ENCODE measurements at places on chromosomes 1 and 21.

DNA sequence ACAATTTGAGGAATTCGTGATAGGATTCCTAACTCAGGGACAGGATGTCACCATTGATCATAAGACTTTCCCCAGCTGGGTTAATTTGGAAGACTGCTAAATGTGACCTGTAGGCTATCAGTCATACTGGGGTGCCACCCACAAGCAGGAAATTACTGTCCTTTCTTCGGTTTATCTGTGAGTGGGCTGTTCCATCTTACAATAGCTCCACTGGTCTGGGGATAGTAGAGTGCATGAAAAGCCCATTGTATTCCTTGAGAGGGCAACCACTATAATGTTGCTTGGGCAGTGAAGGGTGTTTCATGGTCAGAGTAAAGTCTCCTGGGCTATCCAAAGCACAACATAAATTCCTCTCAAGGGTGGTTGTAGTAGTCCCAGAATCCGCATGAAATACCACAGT is 1523.0 kb upstream of the B3GALT2 start:
- no peak for DNase-seq

- peak; percentile 48 for DNase-seq
These were observed 10.8 kb downstream of the SLC37A1 start for GRCh38 chr21:42524341-42525028.

DNA sequence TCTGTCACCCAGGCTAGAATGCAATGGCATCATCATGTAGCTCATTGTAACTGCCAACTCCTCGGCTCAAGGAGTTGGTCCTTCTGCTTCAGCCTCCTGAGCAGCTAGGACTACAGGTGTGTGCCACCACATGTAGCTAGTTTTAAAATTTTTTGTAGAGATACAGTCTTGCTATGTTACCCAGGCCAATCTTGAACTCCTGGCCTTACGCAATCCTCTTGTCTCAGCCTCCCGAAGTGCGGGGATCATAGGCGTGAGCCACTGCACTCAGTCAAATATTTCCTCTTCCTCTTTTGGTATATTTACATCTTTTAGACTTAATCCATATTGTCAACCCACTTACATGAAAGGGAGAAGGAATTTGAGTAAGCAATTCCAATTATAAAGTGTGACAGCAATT is 121.1 kb downstream of the EVI5 start:
- DNase-seq: peak; percentile 29

DNA sequence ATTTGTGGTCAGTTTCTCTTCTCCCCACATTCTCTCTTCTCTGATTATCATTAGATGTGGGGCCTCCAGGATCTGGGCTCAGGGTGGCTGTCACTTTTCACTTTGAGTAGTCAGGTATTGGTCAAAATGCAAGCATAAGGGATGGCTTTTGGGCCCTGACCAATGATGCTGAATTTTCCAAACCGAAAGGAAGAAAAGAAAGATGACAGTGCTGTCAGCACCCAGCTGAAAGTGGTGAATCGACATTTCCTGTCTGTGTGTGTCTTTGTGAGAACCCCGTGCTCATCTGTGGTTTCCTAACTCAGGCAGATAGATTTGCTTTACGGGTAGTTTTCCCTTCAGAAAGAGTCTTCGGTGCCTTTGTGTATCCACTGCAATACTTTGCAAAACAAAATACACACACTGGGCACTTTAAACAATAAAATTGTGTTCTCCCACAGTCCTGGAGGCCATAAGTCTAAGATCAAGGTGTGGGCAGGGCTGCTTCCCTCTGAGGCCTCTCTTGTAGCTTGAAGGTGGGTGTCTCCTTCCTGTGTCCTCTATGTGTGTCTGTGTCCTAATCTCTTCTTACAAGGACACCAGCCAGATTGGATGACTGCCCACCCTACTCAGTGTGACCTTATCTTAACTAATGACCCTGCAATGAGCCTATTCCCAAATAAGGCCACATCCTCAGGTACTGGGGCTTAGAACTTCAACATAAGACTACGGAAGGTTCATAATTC is 274.8 kb upstream of the AJAP1 start:
- DNase-seq: no peak

DNA sequence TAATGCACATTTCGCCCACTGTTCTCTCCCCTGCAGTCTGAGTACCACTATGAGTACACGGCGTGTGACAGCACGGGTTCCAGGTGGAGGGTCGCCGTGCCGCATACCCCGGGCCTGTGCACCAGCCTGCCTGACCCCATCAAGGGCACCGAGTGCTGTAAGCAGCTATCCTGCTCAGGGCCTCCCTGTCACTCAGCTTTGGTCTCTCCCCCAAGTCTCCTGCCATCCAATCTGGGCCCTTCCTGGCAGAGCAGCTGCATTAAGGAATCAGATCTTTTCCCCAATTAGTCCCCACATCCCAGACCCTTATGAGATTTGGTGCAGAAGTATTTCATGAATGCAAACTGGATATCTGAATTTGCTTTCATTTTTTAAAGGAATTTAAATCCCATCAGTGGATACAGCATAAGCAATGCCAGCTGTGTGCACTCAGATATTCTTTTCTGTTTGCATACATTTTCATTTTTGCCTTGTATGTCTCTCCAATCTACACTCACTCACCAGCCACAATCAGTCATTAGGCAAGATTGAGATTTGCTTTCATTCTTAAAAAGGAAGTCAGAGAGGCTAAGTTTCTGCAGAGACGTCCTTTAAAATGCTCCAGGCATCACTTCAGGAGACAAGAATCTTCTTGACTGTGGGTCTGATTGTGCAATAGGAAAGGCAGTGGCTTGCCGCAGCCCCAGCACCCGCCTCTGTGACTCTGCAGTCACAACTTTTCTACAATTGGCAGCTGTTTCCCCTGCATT is 48.1 kb downstream of the ELAPOR1 start:
- peak; percentile 92 for DNase-seq

- peak; percentile 46 for DNase-seq
These were observed at the start of gene ADGRB2 for GRCh38 chr1:31764312-31765040. Gene ADGRB2, minus strand, starts transcription at chr1:31764340. Its CDS starts 7,119 bp downstream, at chr1:31757221.

- DNase-seq: no peak
These were observed 87.1 kb downstream of the NDUFS5 start for GRCh38 chr1:39113109-39113743.

DNA sequence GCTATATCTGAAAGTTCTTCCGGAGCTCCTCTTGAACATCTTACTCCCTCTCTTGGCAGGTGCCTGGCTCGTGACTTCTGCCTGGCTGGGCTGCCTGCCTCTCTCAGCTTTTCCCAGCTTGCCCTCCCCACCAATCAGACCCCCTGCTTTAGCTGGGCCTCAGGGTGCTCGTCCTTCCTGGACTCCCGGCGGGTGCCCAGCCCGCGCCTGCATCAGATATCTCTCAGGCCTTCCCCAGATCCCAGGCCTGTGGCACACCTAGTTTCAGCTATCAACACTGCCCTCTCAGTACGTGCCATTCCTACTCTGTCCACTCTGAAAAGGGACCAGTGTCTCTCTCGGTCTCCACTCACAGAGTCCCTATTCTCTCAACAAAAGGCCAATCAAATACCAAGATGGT is 96.5 kb upstream of the CLDN14 start:
- no peak for DNase-seq

GRCh38 chr1:19448491-19449439 is 36.6 kb downstream of the CAPZB start:
- no peak for DNase-seq

GRCh38 chr1:198903203-198903602 is 264.4 kb downstream of the PTPRC start:
- DNase-seq: no peak

DNA sequence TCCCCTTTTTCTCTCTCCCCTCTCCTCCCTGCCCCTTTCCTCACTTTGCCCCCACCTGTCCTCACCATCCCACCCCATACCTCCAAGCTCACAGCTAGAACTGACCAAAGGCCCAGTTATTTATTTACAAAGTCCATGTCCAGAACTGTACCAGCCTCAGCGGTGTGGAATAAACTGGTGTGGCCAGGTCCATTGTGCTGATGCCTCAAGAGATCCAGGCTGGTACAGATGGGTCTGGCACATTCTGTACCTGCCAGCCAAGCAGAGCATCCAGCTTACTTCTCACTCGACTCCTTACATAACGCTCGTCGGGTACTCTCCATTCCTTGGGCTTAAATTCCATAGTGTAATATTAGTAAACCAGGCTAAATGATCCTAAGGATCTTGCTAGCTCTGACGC is 11.8 kb downstream of the PDZK1IP1 start:
- no peak for DNase-seq

DNA sequence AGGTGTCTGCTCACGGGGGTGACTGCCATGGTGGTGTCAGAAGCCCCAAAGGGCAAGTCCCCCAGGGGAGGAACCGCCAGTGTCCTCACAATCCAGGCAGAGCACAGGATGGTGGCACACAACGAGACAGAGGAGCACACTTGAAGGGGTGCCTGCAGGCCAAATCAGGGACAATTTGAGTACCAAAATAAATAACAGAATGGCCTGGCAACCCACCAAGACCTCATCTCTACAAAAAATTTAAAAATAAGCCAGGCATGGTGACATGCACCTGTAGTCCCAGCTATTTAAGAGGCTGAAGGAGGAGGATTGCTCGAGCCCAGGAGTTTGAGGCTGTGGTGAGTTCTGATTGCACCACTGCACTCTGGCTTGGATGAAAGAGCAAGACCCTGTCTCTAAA is 38.2 kb downstream of the TIAM1 start:
- no peak for DNase-seq

- no peak for DNase-seq
These were observed 594.3 kb downstream of the KIF26B start for GRCh38 chr1:245749053-245749452.

- DNase-seq: no peak
These were observed 329.7 kb upstream of the USP24 start for GRCh38 chr1:55544826-55545225.

DNA sequence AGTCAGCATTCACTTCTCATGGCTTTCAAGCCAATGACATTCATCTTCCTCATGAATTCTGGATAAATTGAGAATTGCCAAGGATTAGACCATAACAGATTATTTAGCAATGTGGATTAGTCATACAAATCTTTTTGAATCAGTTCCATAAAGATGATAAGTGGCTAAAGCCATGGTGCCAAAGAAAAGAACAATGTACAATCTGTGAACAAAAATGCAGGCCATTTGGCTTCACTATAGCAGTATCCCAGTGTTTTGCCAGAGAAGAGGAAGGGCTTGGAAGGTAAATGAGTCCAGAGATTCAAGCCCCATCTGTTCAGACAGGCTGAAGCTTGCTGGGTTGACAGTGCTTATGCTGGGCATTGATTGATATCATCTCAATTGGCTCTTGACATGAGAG is 376.4 kb upstream of the LRRC7 start:
- no peak for DNase-seq

GRCh38 chr1:39407896-39408640 is 83.4 kb upstream of the BMP8A start:
- no peak for DNase-seq

DNA sequence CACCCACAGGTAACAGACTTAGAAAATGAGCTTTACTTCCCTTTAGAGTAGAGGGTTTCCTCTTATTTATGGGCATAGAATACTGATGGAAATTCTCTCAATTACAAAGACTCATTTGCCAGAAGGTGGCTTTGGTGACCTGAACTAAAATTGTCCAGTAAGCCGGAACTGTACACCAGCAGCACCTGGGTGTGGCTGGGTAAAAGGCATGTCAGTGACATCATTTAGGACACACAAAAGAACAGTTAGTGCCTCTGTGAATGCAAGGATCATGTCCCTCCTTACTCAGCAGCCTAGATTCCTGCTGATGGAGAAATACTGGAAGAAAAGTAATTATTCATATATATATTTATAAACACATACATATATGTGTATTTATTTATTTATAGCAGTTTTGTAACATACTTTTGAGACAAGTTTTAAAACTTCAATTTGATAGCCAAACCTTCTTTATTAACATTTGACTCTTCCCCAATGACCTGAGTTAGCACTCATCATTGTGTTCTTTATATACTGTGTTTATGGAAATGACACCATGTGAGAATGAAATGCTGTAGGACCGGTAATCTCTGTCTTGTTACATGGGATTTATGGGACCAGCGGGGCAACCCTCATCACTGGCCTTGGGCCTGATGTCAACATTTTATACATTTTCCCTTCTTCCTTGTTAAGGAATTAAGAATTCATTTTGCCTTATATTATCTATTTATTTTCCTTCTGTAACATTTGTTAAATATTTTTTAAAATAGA is 274.4 kb downstream of the BRINP2 start:
- no peak for DNase-seq

DNA sequence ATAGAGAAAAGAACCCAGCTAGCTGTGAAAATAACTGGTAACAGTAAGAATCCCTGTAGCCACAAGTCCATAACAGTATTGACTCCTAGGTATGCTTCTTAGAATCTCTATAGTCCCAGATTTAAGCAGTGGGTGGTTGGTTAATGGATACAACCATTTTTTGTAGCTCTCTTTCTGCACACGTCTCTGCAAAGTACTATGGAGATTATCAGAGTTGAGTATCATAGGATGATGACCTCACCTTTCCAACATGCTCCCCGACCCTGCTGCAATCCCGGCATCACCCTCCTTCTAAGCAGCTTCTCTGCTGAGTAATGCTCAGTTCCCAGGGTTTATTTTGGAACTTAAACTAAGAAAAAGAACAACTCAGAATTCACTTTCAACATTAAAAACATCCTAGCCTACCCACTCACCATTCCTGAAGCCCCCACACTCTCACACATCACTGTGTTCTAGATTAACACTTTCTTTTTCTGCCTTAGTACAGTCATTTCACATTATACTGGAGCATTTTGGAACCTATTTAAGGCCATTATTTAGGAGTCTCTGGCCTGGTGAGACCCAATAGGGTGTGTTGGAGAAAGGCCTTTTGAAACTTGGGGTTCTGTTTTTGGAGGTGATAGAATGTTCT is 2.7 kb downstream of the MLLT11 start:
- no peak for DNase-seq

DNA sequence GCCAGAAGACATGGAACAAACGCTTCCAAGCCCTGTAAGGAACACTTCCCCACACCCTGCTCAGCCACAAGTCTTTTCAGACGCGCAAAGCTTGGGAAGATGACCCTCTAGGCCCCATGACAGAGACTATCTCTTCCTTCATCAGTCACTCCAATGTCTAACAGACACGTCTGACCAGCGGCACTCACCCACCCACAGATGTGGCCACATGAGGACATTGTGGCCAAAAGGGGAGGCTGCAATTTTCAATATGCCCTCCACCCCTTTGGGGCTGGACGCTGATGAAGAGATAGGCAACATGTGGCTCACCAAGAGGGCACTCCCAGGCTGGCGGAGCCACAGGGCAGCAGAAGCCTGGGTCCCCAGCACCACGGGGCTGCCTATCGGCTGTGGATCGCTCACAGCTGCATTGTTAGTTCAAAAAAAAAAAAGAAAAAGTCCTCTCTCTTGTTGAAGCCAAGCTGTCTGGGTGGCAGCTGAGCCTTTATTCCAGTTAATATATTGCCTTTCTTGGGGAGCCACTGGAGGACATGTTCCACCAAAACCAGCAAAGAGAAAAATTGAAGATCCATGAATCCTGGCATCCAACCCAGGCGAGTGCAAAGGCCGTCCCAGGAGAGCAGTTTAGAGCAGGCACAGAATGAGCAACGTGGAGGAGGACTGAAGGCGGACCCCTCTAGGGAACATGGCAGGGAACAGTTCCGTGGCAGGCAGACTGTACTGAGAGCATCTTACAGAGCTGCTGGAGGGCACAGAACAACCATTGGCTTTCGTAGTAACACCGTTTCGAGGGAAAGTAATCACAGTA is 52.7 kb upstream of the GPR153 start:
- peak; percentile 84 for DNase-seq
